CD4-positive, alpha-beta T cell treated with Interleukin-17A for 1 hour (primary cell): ENCODE measurements at places on chromosomes 3 and 15.

GRCh38 chr3:128681369-128681829 is 30.8 kb upstream of the RPN1 start:
- no peak for DNase-seq

DNA sequence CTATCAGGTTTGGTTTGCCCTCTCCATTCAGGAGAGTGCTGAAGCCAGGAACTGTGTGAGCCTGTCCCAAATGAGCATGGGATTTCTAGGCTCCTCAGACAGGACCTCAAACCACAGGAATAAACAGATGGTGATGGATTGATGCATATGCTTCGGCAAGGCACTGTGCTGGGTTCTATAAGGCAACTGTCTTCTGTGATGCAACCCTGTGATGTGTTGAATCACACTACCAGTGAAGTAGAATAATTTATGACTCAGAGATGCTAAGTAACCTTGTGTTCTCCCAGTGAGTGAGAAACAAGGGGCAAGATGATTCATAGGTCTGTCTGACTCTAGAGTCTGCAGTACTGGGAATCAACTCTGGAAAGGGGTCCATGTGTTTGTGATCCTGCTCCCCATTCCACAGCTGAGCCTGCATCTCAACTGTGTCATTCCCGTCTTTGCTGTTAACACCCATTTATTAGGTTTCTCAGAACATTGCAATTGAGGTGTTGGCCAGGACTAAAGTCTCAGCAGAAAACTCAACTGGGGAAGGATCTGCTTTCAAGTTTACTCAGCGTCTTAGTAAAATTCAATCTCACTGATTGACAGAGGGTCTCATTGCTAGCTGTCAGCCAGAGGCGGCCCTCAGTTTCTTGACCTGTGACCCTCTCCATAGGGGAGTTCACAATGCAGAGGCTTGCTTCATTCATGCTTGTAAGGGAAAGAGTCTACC is 510.1 kb upstream of the CFAP20DC start:
- no peak for DNase-seq

DNA sequence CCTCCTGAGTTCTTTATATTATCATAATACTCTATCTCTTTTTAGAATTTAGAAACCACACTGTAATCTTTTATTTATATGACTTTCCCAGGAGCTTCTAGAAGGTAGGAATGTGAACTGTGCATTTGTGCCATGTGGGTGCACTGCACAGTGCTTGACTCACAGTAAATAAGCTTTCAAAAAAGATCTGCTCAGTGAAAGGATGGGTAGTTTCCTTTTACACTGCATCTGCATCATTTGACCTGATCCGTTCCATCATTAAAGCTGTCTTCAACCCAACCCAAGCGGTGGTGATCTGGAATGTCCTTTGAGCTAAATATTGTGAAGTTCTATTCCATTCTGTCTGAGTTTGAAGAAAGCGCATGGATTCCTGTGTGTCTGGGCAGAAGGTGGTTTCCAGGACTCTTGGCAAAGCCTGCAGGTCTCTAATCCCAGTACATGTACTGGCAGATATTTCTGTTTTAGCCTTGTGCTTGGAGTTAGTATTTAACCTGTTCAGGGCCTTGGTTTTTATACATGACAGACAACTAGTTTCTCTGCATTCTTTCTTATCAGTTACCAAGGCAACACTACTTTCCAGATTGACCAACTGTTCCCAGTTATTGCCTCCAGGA is 96.7 kb downstream of the DHX30 start:
- no peak for DNase-seq

- no peak for DNase-seq
Measured at GRCh38 chr3:50648313-50648712, 26.4 kb upstream of the DOCK3 start.

DNA sequence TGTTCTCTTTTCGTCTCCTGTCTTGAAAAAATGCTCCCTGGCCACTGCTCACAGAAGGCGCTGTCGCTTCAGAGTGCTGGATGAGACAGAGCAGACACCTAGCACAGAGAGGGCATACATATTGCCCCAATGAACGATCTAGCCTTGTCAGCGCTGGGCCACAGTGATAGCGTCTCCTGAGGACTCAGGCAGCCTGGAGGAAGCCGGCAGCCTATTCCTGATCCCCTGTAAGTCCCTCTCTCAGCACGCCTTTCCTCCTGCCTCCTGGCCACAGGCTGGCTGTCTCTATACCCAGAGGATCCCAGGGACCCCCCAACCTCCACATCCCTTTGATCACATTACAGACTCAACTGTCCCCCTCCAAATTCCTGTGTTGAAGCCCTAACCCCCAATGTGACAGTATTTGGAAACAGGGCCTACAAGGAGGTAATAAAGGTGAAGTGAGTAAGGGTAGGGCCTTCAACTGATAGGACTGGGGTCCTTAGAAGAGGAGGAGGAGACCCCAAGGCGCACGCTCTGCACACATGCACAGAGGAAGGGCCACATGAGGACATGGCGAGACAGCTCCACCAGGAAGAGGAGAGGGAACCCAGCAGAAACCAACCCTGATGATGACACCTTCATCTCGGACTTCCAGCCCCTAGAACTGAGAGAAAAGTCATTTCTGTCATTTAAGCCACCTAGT is 7.5 kb downstream of the PLA2G4F start:
- DNase-seq, result no peak

DNA sequence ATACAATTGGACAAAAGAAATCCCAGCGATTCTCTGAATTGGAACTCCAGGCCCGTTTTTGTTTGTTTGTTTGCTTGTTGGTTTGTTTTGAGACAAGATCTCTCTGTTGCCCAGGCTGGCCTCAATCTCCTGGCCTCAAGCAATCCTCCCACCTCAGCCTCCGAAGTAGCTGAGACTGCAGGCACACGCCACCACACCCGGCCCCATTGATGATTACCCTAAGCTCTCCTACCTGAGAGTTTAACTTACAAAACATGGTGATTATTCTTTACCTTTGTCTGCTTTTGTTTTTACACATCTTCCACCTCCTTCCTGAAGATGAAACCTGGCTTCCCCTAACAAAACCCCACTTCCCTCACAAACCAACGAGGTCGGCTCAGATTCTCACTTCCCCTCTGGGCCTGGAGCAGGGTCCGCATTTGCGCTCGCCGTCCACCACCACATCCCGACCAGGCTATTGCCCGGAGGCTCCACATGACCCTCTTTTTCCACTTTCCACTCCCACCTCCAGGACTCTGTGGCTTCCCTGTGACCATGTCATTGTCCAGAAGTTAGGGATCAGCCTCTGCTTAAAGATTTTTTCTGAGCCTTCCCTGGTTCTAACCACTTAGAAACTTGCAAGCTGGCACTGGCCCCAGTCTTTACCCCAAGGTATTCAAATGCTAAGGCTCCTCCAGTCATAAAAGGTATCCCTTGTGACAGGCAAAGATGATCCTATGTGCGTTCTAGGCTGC is 14.8 kb downstream of the KLHL6 start:
- DNase-seq, result no peak

- DNase-seq, result no peak
Measured at GRCh38 chr3:190629088-190629487, 115.2 kb downstream of the IL1RAP start.

- no peak for DNase-seq
Measured at GRCh38 chr3:12893247-12893646, 51.9 kb upstream of the RPL32 start.

- no peak for DNase-seq
Measured at GRCh38 chr3:173013219-173013832, 127.7 kb downstream of the SPATA16 start.

DNA sequence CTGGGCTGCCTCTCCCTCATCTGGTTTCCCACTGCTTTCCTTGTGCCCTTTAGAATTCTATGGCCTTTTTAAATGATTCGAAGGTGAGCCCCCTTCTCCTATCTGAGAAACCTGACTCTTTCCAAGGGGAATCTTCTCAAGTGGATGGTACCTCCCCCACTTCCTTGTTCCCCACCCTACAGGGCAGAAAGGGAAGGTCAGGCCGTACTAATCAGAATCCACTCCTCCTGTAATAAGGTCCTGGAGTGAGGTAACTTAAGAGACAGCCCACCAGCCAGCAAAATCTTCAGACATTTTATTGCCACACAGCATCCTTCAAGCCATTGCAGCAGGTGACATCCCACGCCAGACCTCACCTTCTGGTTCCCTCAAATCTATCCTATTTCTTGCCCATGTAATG is 84.5 kb downstream of the MINAR1 start:
- DNase-seq, result no peak

GRCh38 chr3:128036119-128036518 is 16.1 kb upstream of the SEC61A1 start:
- no peak for DNase-seq

DNA sequence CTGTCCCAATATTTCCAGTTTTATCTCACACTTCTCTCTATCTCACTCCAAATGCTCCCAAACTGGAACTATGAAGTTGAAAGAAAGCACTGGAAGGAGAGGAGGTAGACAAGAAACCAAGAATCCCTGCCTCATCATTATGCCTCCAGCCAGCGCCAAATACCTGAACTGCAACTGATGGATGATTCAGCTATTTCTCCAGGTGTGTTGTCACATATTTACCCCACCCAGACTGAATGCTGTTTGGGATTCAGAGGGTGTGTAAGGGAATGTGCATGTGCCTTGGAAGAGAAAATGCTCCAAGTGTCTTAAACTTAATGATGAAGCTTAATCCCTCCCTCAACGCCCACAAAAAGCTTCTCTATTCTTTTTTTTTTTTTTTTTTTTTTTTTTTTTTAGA is 269.5 kb upstream of the ATP11B start:
- DNase-seq, result no peak

GRCh38 chr15:93820566-93820965 is 410.8 kb upstream of the MCTP2 start:
- no peak for DNase-seq

DNA sequence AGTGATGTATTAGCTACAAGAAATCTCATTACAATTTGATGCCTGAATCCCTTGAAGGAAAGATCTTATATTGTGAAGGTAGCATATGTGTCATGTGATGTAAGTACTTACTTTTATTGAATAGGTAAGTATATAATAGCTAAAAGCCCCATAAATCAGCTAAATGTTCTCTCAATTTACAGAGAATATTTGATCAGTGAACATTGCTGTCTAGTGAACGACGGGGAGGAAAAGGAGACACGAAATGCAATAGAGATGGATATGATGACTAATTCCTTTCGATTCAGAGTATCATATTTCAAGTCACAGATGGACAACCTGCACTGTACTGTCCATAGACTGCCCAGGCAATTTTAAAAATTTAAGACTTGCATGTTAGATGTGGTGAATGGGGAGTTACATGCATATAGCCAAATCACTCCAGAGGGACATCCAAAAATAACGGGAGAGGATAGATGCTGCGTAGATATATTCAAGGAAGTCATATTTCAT is 462.1 kb upstream of the CDIN1 start:
- DNase-seq, result no peak

DNA sequence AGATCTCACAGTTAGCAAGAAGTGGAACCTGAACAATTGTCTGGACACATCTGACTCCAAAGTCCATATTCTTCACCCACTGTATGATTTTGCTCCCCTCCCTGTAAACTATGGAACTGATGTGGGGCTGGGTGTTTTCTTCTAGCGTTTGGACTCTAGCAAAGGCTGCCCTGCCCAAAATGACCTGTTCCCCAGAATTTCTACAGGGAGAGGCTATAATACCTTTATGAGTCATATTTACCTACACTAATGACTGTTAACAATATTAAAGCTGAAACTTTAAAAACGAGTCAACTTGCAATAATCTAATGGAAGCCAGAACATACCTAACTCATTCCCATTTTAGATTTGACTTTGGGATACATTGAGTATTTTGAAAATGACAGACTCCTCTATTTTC is 531.2 kb upstream of the CFAP20DC start:
- DNase-seq, result no peak

- no peak for DNase-seq
Measured at GRCh38 chr3:148226246-148226645, 471.5 kb upstream of the AGTR1 start.

DNA sequence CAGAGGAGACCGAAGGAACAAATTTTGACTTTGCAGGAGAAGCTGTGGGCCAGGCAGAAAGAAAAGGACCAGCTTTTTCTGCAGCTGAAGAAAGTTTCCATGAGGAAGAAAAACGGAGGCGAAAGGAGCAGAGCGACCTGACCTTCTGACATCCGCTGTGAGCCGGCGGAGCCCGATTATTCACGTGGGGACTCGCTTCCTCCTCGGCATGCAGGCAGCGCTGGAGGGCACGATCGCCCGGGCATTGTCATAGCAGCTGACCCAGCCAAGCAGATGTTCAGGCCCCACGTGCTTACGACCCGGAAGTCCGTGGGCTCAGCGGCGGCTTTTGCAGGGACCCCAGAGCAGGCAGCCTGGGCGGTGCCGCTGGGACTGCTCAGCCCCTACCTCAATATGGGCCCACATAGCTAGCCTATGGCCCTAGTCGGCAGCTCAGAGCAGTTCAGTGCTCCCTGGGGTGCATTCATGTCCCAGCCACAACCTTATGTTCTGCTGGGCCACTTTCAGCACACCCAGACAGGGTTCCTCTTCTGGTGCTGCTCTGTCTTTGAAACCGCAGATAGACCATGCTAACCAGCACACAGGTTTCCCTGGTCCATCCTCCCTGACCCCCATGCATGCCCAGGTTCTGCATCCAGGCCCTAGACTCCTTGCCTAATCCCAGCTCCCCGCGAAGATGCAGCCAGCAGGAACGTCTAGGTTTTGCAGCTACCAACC is 10.5 kb upstream of the EIF4A2 start:
- DNase-seq, result peak; percentile 65

DNA sequence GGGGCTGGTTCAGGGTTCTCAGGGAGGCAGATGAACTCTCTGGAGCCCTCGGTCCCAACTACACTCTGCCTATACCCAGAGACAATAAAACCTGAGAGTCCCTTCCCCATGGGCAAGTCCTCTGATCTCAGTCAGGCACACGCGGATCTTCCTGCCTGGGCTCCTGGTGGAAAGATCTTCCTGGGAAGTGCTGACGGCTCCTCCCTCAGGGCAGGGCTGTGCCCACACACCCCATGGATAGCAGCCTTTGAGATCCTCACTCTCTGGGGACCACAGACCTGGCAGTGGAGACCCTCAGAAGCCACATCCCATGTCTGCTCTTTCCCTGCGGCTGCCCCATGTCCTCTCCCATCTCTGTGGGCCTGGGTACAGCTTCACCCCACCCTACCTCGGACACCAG is 10.4 kb downstream of the SH2D7 start:
- no peak for DNase-seq

- DNase-seq, result no peak
Measured at GRCh38 chr15:92930054-92930621, 30.0 kb downstream of the CHD2 start.

- no peak for DNase-seq
Measured at GRCh38 chr15:101615986-101616848, 36.0 kb downstream of the TM2D3 start.

- no peak for DNase-seq
Measured at GRCh38 chr15:36029606-36030210, 483.7 kb upstream of the DPH6 start.

- no peak for DNase-seq
Measured at GRCh38 chr3:143276592-143276991, 157.0 kb downstream of the CHST2 start.

DNA sequence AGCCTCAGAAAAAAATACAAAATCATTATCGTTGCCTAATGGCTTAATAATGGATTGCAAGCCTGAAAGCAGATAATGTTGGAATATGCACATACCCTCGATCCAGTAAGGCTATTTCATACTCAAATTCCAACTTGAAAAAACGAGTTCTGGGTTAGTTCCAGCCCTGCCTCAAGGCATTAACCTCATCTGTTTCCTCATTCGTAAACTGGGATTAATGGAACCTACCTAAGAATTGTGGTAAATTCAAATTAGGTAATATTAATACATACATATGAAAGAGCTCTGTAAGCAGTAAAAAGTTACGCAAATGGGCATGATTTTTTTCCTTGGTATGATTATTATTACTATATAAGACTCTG is 107.5 kb downstream of the SRGAP3 start:
- no peak for DNase-seq

GRCh38 chr15:48499978-48500377 is 145.5 kb downstream of the FBN1 start:
- no peak for DNase-seq

- no peak for DNase-seq
Measured at GRCh38 chr3:151107177-151107576, 21.7 kb downstream of the MED12L start.
